ENCODE measurements at places on chromosomes 1 and 21. TPM values are rescaled to one million over a fixed set of nuclear protein-coding genes. Genes with fewer than 3 reads are reported as not detected.

- no peaks in the 10 kb centered on the region for H3K36me3 ChIP-seq
- DNase-seq, result no peak
- H3K4me1 ChIP-seq, result no peaks in the 10 kb centered on the region
- H3K27me3 ChIP-seq, result no peaks in the 10 kb centered on the region
Observed at GRCh38 chr1:41618066-41618825, 133.8 kb upstream of the EDN2 start.

DNA sequence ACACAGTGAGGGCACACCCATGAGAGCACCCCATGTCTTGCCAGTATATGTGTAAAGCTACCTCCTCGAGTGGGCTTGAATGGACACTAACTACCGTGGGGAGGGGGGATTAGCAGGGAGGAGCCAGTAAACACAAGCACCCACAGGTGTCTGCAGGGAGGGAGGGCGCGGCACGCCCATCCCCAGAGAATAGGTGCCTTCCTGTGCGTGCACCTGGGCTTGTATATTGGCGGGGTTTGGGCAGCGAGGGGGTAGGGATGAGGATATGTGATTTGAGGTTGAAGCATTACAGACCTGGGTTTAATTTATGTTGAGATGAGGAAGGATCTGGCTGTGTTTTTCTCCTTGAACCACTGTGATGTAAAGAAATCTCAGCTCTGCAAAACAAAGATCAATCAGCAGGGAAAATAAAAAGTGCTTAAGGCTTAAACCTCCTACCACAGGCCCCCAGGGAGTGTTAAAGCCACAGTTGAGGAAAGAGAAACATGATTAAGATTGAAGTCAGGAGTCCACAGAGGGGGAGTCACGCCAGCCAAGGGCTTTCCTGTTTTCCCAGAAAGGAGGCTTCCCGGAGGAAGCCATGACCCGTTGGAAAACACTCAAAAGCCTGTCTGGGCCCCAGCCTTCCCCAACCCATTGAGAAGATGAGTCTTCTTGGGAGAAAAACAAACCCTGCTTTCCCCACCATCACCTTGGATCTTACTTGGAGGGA lies 80.0 kb downstream of the CAMK2N1 start:
- DNase-seq, result peak; percentile 81
- peaks cover 91% of the 10 kb centered on the region for H3K27me3 ChIP-seq
- H3K4me1 ChIP-seq, result no peaks in the 10 kb centered on the region
- no peak overlapping the region for H3K27ac ChIP-seq
- no peaks in the 10 kb centered on the region for H3K36me3 ChIP-seq

- no peaks in the 10 kb centered on the region for H3K36me3 ChIP-seq
- H3K4me1 ChIP-seq, result no peaks in the 10 kb centered on the region
- DNase-seq, result no peak
- no peak overlapping the region for H3K4me3 ChIP-seq
Observed at GRCh38 chr1:24990779-24991641, 60.9 kb upstream of the RUNX3 start.

DNA sequence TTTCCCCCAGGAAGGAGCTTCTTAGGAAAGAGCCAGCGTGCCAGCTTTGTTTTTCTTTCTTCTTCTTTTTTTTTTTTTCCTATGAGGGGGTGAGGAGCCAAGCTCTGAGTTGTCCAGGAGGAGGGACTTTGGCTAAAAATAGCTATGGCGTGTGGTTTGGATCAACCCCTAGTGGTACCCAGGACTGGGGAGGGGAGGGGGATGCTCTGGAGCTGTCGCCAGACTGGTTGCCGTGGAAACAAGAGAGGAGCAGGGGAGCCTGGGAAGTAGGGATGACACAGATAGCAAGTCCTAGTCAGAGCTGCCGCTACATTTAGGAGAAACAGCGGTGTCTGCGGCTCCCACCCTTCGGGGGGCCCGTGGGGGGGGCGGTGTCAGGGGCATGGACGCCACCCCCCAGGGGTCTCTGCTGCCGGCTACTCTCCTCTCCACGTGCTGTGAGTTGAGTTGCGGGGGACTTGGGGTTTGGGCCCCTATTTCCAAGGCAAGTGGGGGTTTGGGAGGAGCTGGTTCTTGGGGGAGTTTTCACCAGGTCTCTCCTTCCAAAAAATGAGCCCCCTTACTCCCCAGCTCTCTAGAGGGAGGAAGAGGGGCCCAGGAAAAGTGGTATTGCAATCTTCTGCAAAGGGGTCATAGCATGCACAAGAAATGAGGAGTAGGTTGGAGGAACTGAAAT lies at the start of gene KCNJ9:
TSS of gene KCNJ9 (plus strand) at position 278 of the 676 bp plus-strand sequence. CDS start 2,493 bp downstream, outside the sequence.
- no peak within 1 kb of the TSS for H3K27ac ChIP-seq
- no peak within 1 kb of the TSS for H3K4me3 ChIP-seq
- DNase-seq, result peak; percentile 20
- no peaks in the 10 kb centered on the region for H3K4me1 ChIP-seq
- peaks cover 74% of the 10 kb centered on the region for H3K27me3 ChIP-seq

The FAM163A gene
- total RNA-seq, result 0.42 TPM

The ADAMTS4 gene
- total RNA-seq, result 4.0 TPM

The MATN1 gene
- total RNA-seq, result 0.36 TPM
